ENCODE measurements at places on chromosomes 5 and 9.

DNA sequence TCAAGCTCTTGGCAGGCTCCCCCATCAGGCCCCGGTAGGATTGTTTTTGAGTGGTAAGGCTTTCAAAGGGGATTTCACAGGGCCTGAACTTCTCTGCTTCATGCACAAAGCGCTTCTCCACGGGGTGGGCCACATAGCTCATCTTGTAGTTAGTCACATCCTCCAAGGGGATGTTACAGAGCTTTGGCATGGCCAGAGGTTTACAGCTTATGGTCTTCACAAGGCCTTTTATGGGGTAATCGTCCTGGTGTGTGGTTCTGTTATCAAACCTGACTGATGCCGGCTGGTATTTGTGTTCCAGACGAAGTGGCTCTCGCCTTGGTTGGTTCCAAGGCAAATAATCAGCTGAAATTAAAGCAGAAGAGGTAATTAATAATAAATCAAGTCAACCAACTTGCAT lies 104.3 kb downstream of the SAXO1 start:
- no peak for DNase-seq

- no peak for DNase-seq
Measured at GRCh38 chr9:113601656-113602055, 138.1 kb downstream of the RGS3 start.

- no peak for DNase-seq
Measured at GRCh38 chr9:101628173-101628572, 33.4 kb upstream of the PPP3R2 start.

DNA sequence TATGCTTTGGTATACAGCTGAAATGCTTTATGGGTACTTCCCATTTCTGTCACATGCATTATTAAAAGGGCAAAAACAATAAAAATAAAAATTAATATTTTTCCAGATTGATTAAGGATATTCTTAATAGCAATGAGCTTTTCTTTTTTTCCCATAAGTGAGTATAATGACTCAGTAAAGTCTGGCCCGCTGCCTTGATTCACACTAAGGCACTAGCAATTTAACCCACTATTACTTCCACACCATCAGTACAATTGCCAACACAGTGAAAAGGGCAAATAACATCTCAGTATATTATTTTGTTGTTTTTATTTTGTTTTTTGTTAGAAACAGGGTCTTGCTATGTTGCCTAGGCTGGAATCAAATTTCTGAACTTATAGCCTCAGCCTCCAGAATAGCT lies 150.1 kb downstream of the RNF180 start:
- DNase-seq = no peak

DNA sequence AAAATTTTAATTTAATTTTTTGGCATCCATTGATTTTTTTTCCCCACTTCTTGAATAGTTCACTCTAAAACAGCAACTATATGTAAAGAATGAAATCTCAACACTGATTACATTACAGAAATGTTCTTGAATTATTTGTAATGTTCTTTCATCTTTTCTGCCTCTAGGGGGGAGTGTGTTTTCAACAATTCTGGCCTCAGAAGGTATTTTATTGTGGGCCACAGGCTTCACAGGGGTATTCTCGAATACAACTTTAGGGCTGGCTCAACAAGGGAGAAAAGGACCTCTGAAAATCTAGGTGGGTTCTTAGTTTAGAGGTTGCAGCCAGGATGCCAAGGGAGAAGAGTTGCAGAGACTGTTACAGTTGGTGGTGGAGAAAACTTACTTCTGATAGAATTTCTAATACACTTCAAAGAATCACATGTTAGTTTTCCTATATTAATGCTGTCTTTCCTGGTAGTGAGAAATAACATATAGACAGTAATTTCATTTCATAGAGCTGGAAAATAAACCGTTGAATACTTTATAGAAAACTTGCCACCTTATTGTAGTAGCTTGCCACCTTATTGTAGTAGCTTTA lies 3.6 kb upstream of the NPR3 start:
- no peak for DNase-seq

GRCh38 chr5:80978772-80979317 lies 18.7 kb downstream of the RASGRF2 start:
- no peak for DNase-seq

GRCh38 chr9:108254236-108254635 lies 601.5 kb downstream of the ACTL7B start:
- DNase-seq = no peak

- no peak for DNase-seq
Measured at GRCh38 chr5:89871906-89872305, 537.6 kb downstream of the CETN3 start.
